ENCODE measurements at places on chromosomes 11 and 22.

GRCh38 chr11:1453611-1454034, 33.0 kb downstream of the MOB2 start:
- DNase-seq = no peak

DNA sequence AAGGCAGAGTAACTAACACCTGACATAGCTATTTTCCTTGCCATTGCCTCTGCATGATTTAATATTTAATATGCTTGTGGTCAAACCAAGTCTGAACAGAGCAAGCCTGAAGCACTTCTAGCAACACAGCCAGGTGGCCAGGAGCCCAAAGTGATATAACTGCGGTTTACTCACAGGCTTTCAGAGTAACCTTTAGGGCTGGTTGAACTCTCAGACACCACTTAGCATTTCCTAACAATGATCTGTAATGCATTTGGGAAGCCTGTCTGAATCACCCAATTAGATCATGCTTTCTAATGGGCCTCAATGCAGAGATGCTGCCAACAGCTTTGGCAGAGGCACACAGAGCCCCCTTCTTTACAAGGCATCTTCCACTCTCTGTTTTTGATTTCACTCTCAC, 96.1 kb downstream of the FDX1 start:
- DNase-seq = peak; percentile 96

GRCh38 chr11:73404048-73404447, 27.8 kb downstream of the RELT start:
- DNase-seq = no peak

- DNase-seq = no peak
Measured at GRCh38 chr11:115255006-115255762, 249.0 kb downstream of the CADM1 start.

DNA sequence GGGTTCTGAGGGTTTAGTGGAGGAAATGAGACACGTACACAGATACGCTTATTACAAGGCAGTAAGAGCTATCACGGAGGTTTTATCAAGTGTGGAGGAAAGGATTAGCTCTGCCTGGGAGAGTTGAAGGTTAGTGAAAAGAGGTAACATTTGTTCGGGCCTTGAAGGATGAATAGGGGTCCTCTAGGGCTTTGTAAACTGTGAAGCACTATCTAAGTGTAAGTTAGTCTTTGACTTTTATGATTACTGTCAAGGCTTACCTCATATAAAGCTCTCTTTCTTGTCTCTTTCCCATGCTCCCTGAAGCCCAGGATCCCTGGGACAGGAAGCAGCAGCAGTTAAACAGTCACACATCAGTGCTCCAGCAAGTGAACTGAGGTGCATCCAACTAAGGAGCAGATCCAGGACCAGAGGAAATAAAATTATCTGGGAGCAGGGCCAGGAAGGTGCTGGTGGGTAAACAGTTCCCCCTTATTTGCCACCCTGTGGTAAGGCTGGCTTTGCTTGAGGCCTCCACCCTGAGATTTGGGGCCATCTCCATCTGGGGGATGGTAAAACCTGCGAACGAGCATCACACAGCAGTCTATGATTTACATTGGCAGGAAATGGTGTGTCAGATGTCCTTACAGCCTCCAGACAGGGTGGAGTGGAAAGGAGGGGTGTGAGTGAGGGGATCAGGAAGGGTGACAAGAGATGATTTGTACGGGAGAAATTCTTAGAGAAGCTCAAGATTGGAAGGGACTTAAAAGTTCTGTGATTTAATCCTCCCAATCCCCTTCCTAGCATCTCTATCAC, 27.2 kb downstream of the GVQW3 start:
- no peak for DNase-seq

DNA sequence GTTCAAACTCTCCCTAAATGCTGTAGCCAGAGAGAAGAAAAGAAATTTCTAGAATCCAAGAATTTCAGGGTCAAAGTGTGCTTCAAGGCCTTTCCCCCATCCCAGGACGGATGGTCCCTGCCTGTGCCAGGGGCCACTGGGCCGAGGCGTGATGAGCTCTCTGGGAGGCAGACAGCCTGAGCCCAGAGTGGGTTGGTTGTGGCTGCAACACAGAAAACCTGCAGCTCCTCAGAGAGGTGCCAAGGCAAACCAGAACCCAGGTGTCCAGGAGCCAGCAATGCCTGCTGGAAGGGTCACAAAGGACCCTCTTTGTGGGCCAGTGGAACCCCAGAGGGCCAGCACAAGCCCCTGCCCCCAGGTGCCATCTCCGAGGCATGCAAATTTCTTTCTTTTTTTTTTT, 2.6 kb upstream of the APOL6 start:
- DNase-seq = no peak

GRCh38 chr11:105005451-105005845, 17.5 kb downstream of the CASP5 start:
- DNase-seq = no peak

DNA sequence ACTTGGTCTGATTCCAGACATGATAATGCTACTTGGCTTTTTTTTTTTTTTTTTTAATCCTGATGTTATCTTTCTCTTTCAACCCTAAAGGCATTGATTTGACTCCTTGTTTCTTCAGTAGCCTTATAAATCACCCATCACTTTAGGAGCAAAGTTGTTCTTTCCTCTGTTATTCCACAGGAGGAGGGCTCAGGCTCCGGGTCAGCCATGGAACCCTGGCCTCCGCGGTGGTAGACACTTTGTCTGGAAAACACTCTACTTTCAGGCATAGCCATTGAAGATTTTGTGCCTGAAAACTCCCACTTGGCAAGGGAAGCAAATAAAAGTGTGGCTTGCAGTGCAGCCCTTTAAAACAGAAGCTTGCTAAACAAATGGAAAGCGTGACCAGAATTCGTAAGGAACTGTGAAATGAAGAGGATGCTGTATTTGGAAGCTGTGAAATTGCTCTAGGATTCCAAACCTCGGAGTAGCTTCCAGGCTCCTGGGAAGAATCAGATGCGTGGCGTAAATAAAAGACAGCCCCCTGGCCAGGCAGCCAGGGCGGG, 44.9 kb downstream of the ARHGAP8 start:
- DNase-seq = no peak

DNA sequence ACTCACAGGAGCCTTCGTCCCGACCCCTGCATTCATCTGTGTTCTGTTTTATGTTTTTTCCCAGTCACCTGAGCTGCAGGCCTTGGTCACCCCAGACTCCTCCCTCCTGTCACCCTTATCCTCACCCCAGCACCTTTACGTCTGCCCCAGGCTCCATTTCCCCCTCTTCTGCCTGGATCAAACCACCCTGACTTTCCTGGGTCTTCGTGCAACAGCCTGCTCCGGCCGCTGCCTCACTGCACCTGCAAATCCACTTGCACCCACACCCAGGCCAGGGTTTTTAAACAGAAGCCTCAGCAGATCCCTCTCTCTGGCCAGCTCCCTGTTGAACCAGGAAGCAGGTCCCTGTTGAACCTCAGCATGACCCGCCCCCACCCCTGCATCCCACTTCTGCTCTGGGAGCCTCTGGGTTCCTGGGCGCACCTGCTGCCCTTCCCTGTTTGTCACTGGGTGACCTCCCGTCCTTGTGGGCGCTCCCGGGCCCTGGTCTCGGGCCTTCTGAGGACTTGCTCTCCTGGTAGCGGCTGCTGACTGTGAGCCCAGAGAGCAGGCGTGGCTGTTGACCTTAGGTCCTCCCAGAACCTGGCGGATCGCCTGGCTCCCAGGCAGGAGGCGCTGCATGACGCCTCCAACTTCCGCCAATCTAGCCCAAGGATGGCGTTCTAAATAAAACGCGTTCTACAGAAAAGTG, 12.8 kb downstream of the MAPK8IP2 start:
- no peak for DNase-seq

DNA sequence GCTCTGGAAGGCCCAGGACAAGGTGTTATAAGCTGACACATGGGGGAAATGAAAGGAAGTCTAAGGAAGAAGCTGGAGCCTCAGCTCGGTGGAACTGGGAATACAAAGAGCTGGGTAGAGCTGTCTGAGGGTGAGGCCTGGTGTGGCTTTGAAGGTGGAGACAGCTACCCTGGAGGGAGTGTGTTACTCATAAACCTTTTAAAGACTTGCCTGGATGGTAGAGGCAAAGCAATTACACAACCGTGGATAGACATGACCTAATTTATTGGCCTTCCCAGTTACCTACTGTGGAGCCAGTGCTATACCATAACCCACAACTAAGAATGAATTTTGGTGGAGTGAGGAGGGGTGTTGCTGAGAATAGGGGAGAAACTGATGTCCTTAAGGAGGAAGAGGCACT, 22.6 kb downstream of the EXPH5 start:
- DNase-seq = peak; percentile 68

DNA sequence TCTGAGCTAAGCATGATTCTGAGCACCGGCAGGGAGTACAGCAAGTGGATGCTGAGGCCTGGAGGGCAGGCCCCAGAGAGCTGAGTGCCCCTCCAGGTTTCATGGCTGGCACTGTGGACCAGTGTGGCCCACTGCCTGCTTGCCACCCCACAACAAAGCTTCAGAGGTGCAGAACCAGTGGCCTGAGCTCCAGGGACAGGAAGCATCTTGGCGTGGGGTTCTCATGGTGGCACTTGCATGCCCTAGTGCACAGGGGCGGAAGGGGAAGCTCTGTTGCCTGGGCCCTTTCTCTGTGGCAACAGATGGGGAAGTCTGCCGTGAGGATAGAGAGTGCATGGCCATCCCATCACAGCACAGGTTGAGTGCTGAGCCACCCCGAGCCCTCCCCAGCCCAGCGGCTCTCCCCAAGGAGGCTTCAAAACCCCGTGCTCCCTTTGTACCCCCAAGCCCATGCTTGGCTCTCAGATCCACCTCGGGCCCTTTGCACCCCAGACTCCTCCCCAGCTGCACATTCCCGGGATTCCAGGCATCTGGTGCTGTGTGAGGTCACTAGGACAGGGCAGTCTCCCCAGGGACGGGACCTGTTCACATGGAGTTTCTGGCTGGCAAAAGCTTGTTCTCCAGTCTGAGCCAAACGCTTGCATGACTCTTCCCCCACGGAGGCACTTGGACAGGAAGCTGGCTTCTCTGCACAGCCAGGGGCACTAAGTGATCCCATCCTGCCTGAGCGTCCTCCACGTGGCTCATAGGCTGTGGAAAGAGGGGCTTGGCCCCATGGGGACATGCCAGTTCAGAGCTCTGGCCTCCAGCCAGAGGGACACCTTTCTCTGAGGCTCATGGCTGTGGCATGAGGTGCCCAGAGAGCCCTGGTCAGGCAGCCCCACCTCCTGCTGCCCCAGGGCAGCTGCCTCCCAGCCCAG, 4.2 kb downstream of the SLC25A1 start:
- peak; percentile 56 for DNase-seq

DNA sequence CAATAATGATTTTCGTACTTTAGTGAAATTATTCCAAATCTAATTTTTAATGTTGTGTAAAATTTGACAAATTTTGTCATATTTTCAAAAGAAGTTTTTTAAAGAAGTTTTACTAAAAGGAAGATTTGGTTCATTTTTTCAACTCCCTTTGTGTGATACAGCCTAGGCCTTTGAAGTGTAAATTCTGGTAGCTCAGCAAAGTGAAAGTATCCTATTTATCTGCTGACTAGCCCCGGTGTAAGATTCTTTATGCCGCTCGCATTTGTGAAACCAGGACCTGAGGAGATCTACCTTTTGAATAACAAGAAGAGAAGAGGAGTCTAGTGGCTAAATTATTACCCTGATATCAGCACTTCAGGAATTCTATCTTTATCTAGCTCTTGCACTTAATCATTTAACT, 177.4 kb downstream of the JRKL start:
- no peak for DNase-seq

DNA sequence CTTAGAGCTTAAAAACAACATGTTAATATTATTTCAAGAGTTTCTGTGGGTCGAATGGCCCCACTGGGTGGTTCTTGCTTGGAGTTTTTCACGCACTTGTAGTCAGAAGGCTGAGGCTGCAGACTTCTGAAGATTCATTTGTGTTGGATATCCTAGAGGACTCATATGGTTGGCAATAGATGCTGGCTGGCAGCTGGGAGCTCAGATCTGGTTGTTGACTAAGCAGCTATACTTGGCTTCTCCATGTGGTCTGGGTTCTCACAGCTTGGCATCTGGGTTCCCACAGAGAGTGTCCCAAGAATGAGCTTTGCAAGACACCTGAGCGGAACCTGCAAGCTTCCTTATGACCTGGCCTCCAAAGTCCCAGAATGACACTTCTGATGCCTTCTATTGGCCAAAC, 163.9 kb upstream of the ZC3H12C start:
- DNase-seq = no peak

DNA sequence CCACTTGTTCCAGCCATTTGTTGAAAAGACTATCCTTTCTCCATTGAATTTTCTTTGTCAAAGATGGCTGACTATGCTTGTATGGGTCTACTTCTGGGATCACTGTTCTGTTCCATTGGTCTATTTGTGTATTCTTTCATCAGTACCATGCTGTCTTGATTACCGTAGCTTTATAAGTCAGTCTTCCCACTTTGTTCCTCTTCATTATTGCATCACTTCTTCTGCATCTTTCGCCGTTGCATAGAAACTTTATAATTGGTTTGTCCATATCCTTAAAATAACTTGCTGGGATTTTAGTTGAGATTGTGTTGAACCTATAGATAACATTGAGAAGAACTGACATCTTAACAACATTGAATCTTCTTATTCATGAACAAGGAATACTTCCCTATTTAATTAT, 598.8 kb downstream of the TBC1D22A start:
- DNase-seq = no peak

DNA sequence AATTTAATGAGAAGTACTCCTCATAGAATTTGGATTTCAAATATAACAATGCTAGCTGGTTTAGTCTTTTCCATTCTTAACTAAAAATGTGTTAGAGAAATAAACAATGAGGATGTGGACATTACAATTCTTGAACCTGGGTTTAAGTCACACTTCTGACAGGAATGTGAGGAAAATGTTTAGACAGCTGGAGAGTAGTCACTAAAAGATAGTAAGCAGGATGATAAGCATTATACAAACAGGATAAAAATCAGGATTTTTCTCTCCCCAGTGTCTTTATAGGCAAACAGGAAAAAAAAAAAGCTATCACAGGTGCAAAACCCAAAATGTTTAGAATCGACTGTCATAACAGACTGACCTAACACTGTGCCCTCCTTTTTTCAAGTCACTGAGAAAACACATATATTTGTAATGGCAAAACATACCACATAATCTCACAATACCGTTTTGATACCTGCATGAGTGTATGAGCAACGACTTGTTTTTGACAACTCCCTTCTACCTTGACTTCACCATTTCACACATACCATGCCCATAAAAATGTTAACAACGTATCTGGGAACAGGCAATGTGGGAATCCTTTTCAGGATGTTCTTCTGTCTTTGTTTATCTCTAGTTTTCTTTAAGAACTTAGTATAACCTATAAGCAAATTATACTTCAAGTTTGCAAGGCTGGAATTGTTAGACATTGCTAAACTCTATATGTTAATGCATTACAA, 242.0 kb downstream of the SBF2 start:
- DNase-seq = no peak

- DNase-seq = no peak
Measured at GRCh38 chr11:109424901-109425300, 2.9 kb downstream of the C11orf87 start.
